ENCODE measurements at places on chromosomes 1 and 21.

DNA sequence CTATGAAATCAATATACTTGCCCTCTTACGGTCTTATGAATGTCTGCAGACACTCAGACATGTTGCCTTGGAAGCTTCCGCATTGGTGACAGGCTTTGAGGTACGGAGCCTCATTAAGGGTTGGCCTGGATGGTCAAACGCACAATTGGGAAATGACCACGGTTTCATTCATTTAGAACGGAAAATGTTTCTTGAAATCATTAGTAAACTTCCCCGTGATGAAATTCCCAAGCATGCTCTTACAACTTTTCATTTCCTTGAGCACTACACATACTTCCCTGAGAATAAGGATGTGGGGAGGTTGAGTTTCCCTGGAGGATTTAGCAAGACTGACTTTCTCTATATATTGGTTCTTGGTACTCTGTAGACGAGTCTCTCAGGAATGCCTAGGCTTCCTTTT lies 146.3 kb downstream of the HLX start:
- DNase-seq = no peak

GRCh38 chr1:180672105-180672504 lies 40.3 kb downstream of the XPR1 start:
- no peak for DNase-seq

GRCh38 chr1:58548371-58548770 lies 1.8 kb upstream of the OMA1 start:
- no peak for DNase-seq

DNA sequence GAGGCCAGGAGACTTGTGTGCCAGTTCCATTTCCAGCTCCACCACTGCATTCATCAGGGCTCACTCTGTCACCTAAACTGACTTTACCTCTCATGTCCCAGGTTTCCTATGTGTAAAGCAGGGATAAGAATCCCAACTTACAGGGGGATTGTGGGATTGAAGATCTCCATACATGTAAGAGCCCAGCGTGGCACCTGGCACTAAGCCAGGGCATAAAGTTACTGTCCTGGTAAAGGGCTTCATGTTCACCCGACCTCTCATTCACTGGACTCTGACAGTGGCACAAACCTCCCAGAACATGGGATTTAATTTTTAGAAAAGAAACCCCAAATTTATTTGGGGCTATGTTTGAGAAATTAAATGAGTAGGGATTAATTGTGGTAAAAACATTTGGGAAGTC lies 8.9 kb upstream of the IGFN1 start:
- DNase-seq = no peak

GRCh38 chr1:192224846-192225245 lies 66.6 kb downstream of the RGS18 start:
- no peak for DNase-seq

- DNase-seq = no peak
Observed at GRCh38 chr1:21149430-21149854, 27.3 kb downstream of the EIF4G3 start.

GRCh38 chr1:219126377-219126776 lies 47.3 kb upstream of the LYPLAL1 start:
- no peak for DNase-seq

Measured in activated CD8-positive, alpha-beta memory T cell treated with anti-CD3 and anti-CD28 coated beads for 48 hours (primary cell).